ENCODE measurements at places on chromosomes 12 and 14. TPM values are rescaled to one million over a fixed set of nuclear protein-coding genes. Genes with fewer than 3 reads are reported as not detected.

- peaks cover 3% of the 10 kb centered on the region for H3K27me3 ChIP-seq
- no peak overlapping the region for H3K4me3 ChIP-seq
- H3K4me1 ChIP-seq: peaks cover 39% of the 10 kb centered on the region
- no peak for DNase-seq
These were observed 32.1 kb downstream of the CMKLR1 start for GRCh38 chr12:108307006-108307405.

DNA sequence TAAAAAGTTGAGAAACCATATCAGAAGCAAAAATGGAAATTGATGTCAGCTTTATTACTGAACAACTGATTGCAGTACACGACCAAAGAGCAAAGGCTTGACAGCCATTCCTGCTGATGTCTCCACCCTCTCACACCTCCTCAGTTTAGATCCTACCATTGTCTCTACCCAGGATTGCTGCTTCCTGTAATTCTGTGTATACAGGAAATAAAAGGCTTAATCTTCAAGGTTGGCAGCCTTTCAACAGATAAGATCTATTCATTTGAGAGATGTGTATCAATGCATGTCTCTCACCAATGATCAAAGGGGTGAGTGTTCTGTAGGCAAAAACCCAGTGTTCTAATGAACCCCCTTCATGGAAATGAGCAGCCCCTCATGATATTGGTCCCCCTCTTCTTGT, 27.0 kb downstream of the SLCO1C1 start:
- H3K4me1 ChIP-seq: no peaks in the 10 kb centered on the region
- no peak for DNase-seq
- no peaks in the 10 kb centered on the region for H3K36me3 ChIP-seq

DNA sequence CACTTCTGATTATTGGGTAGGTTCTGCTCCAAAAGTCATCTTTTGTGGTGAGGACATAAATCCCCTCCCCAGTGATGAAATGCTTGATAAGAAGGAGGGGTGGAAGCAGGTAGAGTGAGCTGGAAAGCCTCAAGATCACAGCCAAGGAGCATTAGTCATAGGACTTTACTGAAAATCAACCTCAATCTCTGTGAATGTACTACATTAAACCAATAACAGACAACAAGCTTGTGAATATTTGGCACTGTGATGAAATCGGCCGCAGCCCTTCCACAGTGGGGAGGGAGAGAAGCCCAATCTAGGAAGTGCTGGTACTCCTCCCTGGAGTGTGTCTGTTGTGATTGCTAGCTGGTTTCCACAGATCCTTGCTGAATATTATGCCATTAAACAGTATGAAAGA, 41.2 kb upstream of the PTCSC3 start:
- H3K4me3 ChIP-seq: no peak overlapping the region
- H3K36me3 ChIP-seq: no peaks in the 10 kb centered on the region
- no peak overlapping the region for H3K27ac ChIP-seq
- H3K27me3 ChIP-seq: peaks cover 15% of the 10 kb centered on the region
- DNase-seq: no peak

GRCh38 chr12:5177096-5177495, 133.4 kb downstream of the KCNA5 start:
- H3K27me3 ChIP-seq: no peaks in the 10 kb centered on the region
- no peaks in the 10 kb centered on the region for H3K4me1 ChIP-seq
- no peak overlapping the region for H3K4me3 ChIP-seq
- H3K27ac ChIP-seq: no peak overlapping the region
- H3K36me3 ChIP-seq: no peaks in the 10 kb centered on the region

GRCh38 chr14:106665814-106666213, 1139.4 kb downstream of the TMEM121 start:
- H3K27me3 ChIP-seq: peaks cover 51% of the 10 kb centered on the region
- peak; percentile 37 for DNase-seq
- H3K27ac ChIP-seq: peak overlapping the region; percentile 5
- H3K36me3 ChIP-seq: no peaks in the 10 kb centered on the region
- H3K4me3 ChIP-seq: no peak overlapping the region

GRCh38 chr14:81465507-81466228, 65.5 kb upstream of the STON2 start:
- peak overlapping the region; percentile 34 for H3K4me3 ChIP-seq
- H3K27me3 ChIP-seq: no peaks in the 10 kb centered on the region
- peaks cover 7% of the 10 kb centered on the region for H3K36me3 ChIP-seq
- peaks cover 26% of the 10 kb centered on the region for H3K4me1 ChIP-seq

DNA sequence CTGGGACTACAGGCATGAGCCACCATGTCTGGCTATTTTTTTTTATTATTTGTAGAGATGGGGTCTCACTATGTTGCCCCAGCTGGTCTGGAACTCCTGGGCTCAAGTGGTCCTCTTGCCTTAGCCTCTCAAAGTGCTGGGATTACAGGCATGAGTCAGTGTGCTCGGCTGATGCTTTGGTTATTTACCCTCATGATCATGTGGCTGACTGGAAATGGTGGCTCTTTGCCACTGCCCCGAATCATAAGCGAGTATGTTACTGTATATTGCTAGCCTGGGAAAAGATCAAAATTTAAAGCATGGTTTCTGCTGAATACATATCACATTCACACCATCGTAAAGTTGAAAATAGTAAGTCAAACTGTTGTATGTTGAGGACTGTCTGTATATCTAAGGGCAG, 101.1 kb downstream of the RGS6 start:
- H3K4me3 ChIP-seq: no peak overlapping the region
- H3K27me3 ChIP-seq: peaks cover 14% of the 10 kb centered on the region

- peaks cover 4% of the 10 kb centered on the region for H3K4me1 ChIP-seq
- no peak for DNase-seq
- no peaks in the 10 kb centered on the region for H3K27me3 ChIP-seq
- no peak overlapping the region for H3K4me3 ChIP-seq
These were observed 40.6 kb upstream of the CHST11 start for GRCh38 chr12:104416136-104416535.

DNA sequence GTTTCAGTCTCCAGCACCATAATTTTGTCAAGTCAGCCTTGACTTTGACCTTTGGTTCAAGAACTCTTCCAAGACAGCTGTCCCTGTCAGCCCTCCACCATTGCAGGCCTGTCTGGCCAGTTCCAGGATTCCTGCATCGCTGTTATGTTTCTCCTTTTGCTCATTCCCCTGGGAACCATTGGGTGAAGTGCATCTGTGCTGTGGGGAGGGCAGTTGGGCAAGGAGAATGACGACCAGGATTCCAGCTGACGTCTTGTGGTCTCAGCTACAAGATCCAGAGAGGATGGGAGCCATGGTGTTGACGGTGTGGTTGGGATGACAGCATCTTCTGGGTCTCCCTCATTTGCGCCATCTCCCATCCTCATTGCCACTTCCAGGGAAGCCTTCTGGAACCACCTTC, 45.9 kb upstream of the SLC24A4 start:
- H3K4me1 ChIP-seq: peaks cover 27% of the 10 kb centered on the region
- no peak overlapping the region for H3K27ac ChIP-seq
- DNase-seq: no peak
- peaks cover 7% of the 10 kb centered on the region for H3K27me3 ChIP-seq
- H3K4me3 ChIP-seq: no peak overlapping the region

- peaks cover 59% of the 10 kb centered on the region for H3K27me3 ChIP-seq
- H3K27ac ChIP-seq: peak overlapping the region; percentile 38
- peak overlapping the region; percentile 41 for H3K4me3 ChIP-seq
- peaks cover 13% of the 10 kb centered on the region for H3K4me1 ChIP-seq
These were observed 17.2 kb upstream of the CACNA1C start for GRCh38 chr12:2035431-2036055.

GRCh38 chr14:68544081-68544892, 248.6 kb downstream of the ZFP36L1 start:
- H3K27me3 ChIP-seq: no peaks in the 10 kb centered on the region
- H3K4me3 ChIP-seq: no peak overlapping the region
- no peaks in the 10 kb centered on the region for H3K4me1 ChIP-seq
- no peaks in the 10 kb centered on the region for H3K36me3 ChIP-seq
- H3K27ac ChIP-seq: no peak overlapping the region

- H3K27me3 ChIP-seq: peaks cover 33% of the 10 kb centered on the region
- no peaks in the 10 kb centered on the region for H3K4me1 ChIP-seq
- no peaks in the 10 kb centered on the region for H3K36me3 ChIP-seq
- H3K27ac ChIP-seq: no peak overlapping the region
- H3K4me3 ChIP-seq: no peak overlapping the region
- DNase-seq: no peak
These were observed 30.7 kb upstream of the ESR2 start for GRCh38 chr14:64324895-64325294.

DNA sequence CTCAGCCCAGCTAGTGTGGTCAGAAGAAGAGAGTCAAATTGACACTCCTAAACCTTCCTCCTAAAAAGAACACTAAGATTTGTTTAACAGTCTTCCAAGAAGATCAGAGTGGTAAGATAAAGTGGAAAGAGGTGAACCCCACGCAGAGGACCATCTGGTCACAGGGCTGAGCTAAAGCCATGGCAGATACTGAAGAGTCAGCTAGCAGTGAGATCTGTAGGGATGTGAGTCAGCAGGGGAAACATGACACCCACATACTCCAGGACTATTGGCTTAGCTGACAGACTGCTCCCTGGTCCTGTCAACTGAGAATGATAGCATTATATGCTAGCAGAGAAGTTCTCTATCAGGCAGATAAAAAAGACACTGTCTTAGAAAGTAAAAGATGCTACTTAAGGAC, 269.4 kb upstream of the ALG10 start:
- DNase-seq: no peak
- H3K27ac ChIP-seq: no peak overlapping the region
- no peaks in the 10 kb centered on the region for H3K36me3 ChIP-seq
- H3K4me1 ChIP-seq: no peaks in the 10 kb centered on the region
- H3K4me3 ChIP-seq: no peak overlapping the region

- H3K36me3 ChIP-seq: no peaks in the 10 kb centered on the region
- no peak for DNase-seq
- H3K27ac ChIP-seq: no peak overlapping the region
- peaks cover 5% of the 10 kb centered on the region for H3K27me3 ChIP-seq
- H3K4me3 ChIP-seq: no peak overlapping the region
These were observed 7.2 kb downstream of the ALDH2 start for GRCh38 chr12:111773801-111774551.

DNA sequence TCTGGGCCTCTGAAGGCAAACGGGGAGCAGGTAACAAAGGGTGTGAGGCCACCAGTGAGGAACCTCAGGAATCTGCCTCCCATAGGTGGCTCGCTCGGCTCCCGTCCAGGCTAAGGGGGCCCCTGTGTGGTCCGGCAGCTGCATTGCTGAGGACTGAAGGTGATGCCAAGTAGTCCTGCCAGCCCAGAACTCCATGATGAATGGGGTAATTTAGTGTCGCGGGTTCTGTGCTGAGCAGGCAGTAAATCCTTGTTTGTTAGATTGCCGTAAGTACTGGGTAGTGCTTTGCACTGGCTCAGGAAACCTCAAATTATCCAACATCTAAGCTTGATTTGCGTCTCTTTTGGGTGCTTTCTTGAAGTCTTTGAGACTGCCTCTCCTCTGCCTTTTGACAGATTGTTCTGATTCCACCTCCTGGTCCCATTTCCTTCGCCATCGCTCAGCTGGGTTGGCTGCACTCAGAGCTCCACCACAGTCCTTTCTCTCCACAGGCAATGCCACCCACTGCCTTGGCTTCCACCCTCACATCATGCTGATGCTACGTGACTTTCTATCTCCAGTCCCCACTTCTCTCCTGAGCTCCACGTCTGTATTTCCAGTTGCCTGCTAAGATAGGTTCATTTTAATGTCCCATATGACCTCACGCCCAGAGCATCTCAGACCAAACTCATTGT, 392.0 kb downstream of the FUT8 start:
- no peak overlapping the region for H3K4me3 ChIP-seq
- H3K27ac ChIP-seq: no peak overlapping the region
- no peaks in the 10 kb centered on the region for H3K36me3 ChIP-seq
- no peaks in the 10 kb centered on the region for H3K4me1 ChIP-seq
- H3K27me3 ChIP-seq: peaks cover 4% of the 10 kb centered on the region

- peaks cover 55% of the 10 kb centered on the region for H3K36me3 ChIP-seq
- H3K4me3 ChIP-seq: no peak overlapping the region
- no peak for DNase-seq
- H3K4me1 ChIP-seq: peaks cover 45% of the 10 kb centered on the region
- H3K27me3 ChIP-seq: no peaks in the 10 kb centered on the region
- no peak overlapping the region for H3K27ac ChIP-seq
These were observed 10.5 kb downstream of the MTRFR start for GRCh38 chr12:123243671-123244262.

Gene POMT2
- total RNA-seq: 13.8 TPM

Gene TSPAN19
- not detected for total RNA-seq

Gene AQP6
- total RNA-seq: not detected

Gene TAS2R42
- total RNA-seq: not detected

Gene SLC16A7
- total RNA-seq: 41.9 TPM

Gene SPATS2
- 20.3 TPM for total RNA-seq

Gene GUCY2C
- not detected for total RNA-seq

Gene DDX54
- total RNA-seq: 65.6 TPM

Gene CLEC2A
- total RNA-seq: not detected

Gene PTPRO
- total RNA-seq: 7.7 TPM

Gene DTX3
- total RNA-seq: 16.5 TPM
